H9 (cell line): ENCODE measurements at places on chromosomes 16 and 17. TPM values are rescaled to one million over a fixed set of nuclear protein-coding genes. Genes with fewer than 3 reads are reported as not detected.
A peak's percentile ranks its signal among the peaks of the same experiment; 100 is the strongest.

Gene SLC25A10
- total RNA-seq: 28.1 and 30.9 TPM in 2 replicates

Gene AHSP
- 1.6 TPM in 1 of 2 replicates, not detected in the other for total RNA-seq

GRCh38 chr17:14321980-14322776 lies 21.3 kb downstream of the HS3ST3B1 start:
- H3K4me1 ChIP-seq: peaks cover 12% of the 10 kb centered on the region; the same call in 1 of the 2 replicates
- no peak overlapping the region for H3K27ac ChIP-seq
- H3K27me3 ChIP-seq: no peaks in the 10 kb centered on the region
- H3K36me3 ChIP-seq: no peaks in the 10 kb centered on the region

DNA sequence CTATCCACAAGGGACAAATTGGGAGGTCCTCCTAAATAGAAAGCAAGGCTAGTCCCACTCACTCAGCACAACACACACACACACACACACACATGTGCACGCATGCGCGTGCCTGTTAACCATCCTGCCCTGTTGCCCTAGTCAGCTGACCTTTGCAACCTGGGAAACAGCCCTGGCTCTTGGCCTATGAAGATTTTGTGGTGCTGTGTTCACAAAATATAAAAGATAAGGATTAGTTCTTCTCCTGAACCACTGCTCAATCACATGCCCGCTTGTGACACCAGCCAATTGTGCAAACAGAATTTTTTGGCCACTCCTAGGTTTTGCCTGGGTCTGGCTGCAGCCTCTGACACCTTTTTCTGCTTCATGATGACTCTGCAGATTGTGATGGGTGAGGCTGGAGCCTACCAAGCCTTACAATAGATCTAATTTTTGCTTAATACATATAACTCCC lies 3.3 kb upstream of the CES1 start:
- H3K27me3 ChIP-seq: no peaks in the 10 kb centered on the region
- no peak overlapping the region for H3K4me3 ChIP-seq
- no peak for DNase-seq
- H3K4me1 ChIP-seq: no peaks in the 10 kb centered on the region

- H3K4me1 ChIP-seq: no peaks in the 10 kb centered on the region
- no peak overlapping the region for H3K27ac ChIP-seq
- no peak overlapping the region for H3K4me3 ChIP-seq
These were observed 55.7 kb downstream of the MARF1 start for GRCh38 chr16:15587152-15587825.

DNA sequence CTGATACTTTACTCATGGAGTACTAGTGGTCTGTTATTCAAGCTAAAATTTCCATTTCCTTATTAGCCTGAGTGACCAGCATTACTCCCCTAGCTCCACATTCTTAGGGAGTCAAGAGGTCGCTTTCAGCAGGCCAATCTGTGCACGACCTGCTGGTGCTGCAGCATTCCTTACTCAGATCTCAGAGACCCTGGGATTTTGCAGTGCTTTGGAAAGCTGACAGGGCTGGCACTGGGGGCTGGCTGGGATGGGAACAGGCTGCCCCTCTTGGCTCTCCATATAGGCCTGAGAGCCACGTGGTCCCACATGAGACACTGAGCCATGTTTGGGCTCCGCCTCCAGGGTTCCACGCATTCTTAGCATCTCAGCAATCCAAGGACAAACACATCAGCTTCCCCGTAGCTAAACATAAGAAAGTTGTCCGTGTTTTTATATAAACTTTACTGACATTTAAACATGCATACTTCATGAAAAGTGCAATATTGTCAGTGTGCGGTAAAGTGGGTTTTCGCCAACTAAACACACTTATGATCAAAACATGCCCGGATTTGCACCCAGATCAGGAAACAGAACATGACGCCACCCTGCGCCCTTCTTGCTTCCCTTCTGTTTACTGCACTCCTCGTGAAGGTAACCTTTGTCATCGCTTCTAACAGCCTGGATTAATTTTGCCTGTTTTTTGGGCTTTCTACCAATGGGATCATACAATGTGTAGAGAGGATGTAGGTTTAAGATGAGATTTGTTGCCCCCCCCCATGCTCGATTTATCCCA lies 254.5 kb upstream of the CACNG5 start:
- H3K27me3 ChIP-seq: no peaks in the 10 kb centered on the region
- DNase-seq: peak; percentile 43
- H3K36me3 ChIP-seq: peaks cover 4% of the 10 kb centered on the region
- H3K4me1 ChIP-seq: peaks cover 2% of the 10 kb centered on the region; the same call in 1 of the 2 replicates
